ENCODE measurements at places on chromosomes 2 and 18.

- no peak for DNase-seq
Measured at GRCh38 chr18:46562674-46563192, 94.3 kb downstream of the LOXHD1 start.

DNA sequence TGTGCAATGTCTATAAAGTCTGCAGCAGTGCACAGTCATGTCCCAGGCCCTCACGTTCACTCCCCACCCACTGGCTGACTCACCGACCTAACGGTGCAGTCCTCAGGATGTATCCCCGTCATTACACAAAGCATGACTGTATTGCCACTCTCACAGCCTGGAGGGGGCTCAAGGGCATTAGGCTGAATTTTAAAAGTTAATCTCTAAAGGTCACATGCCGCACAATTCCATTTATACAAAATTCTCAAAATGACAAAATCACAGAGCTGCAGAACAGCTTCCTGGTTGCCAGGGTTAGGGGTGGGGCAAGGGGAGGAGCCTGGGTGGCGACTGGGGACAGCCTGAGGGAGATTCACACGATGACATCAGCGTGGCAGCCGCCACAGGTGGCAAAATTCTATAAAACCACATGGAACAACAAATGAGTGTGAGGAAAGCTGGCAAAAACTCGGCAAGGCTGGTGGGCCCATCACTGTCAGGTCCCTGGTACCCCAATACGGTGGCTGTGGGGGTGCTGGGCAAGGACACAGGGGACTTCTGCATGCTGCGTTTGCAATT, 97.6 kb downstream of the NDUFA10 start:
- peak; percentile 61 for DNase-seq

- DNase-seq: no peak
Measured at GRCh38 chr2:74186038-74186437, 7.4 kb upstream of the MOB1A start.

DNA sequence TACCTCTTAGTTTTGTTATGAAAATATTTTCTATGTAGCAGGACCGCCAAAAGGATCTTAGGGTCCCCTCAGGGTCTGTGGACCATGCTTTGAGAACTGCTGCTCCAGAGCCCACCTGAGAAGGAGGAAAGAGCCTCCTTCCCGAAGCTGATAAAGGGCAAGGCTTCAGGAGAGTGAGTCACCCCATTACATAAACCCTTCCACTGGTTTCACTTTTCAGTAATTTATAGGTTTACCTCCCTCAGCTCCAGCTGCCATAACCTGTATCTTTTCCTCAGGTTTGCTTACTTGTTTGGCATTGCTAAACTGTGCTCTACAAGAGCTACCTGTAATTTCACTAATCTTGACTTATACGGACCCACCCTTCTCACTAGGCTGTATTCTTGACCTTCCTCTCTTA, 6.6 kb downstream of the TTLL4 start:
- DNase-seq: no peak

DNA sequence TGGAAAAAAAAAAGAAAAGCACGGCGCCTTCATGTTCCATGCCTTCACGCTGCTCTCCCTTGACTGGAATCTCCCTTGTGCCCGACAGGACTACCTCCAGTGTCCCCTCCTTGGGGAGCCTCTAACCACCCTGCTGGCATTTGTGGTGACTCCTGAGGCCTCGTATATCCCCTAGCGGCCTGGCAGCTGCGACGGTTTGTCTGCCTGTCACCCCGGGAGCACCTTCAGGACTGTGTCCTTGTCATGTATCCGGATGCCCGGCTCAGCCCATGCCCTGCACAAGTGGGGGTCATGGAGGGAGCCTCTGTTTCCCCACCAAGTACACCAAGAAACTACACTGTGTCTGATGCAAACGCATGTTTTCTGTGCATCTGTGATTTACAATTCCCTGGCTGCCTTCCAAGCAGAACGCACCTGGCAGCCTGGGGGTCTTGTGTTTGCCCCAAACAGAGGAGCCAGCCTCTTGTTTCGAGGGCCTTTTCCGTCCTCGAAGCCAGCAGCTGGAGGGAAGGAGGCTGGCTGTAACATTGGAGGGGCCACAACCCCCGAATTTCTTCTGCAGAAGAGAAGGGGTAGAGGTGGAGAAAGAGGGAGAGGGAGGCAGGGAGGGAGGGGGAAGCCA, 18.9 kb downstream of the TWIST2 start:
- DNase-seq: no peak

DNA sequence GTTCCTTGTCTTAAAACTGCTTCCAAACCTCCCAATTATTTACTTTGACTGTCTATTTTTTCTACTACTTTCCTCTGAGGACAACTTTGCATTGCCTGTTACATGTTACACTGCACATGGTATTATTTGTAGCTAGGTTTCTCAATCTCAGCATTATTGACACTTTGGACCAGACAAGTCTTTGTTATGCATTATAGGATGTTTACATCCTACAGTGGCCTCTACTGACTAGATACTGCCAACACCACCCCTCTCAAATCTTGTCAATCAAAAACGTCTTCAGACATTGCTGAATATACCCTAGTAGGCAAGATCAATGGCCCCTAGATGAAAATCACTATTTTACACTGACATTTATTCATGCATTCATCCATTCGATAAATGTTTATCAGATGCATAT, 129.6 kb upstream of the DNAJC10 start:
- no peak for DNase-seq

- DNase-seq: no peak
Measured at GRCh38 chr18:9764011-9764481, 55.9 kb downstream of the RAB31 start.

- DNase-seq: no peak
Measured at GRCh38 chr2:203246646-203247045, 7.8 kb downstream of the CYP20A1 start.

DNA sequence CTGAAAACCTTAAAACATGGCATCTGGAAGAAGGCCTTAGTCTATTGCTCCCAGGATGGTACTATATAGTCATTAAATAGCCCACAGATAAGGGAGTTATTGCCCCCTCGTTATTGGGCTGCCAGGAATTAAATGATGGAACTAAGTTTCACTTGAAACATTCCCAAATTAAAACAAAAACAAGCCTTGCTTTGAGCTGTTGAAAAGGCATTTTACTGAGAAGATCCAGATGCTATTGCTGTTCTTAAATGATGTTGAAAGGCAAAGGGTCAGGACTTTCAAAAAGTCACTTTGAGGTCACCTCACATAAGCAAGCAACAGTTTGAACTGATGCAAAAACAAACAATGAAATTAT, 2.0 kb upstream of the AMMECR1L start:
- no peak for DNase-seq

DNA sequence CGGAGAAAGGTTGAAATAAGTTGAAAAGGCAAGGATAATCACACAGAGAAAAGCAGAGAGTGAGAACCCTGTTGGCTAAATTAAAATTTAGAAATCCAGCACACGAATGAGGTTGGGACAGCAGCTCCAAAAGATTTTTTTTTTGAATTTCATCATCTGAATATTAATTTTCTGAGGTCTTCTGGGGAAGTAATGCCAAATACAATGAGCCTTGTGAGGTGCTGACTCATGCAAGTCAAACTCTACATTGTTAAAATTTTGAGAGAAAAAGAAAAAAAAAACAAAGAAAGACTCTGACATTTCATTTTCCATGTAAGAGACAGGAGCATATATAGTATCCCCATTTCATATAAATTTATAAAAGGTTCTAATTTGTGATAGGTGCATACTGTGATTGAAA, 614.2 kb upstream of the CDH2 start:
- no peak for DNase-seq

GRCh38 chr2:120763931-120764330, 28.3 kb downstream of the GLI2 start:
- DNase-seq: no peak

DNA sequence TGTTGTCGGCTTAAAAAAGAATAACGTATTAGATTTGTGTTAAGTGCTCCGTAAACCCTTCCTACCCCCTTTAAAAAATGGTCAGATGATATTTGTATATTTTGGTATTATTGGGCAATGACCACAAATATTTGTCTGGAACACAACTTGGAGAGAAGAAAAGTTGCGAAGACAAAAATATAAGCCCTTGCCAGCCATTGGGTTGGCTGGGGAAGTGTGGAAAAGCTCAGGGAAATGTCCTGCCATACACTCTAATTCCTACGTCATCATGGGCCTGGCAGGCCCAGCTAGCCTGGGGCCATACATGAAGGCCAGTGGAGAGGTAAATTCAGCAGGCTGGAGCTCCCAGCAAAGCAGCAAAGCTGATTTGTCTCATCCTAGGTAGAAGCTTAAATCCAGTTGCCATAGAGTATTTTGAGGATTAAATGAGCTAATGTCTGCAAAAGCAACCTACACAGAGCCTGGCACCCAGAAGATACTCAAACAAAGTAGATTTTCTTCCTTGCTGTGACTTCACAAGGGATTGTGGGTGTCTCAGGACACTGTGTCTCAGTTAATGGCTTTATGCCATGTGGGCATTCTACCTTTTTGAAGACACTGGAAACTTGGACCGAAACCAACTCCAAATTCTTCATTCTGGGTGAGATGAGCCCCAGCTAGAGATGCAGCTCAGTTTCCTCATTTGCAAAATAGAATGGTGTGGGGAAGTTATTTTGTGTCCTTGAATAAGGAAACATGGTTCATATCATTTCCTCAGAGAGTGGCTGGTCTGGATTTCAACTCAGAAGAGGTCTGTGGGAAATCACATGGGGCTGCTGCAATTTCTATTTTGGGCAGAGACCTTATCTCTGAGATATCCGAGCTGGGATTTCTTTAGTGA, 87.9 kb upstream of the MAP4K3 start:
- DNase-seq: no peak

DNA sequence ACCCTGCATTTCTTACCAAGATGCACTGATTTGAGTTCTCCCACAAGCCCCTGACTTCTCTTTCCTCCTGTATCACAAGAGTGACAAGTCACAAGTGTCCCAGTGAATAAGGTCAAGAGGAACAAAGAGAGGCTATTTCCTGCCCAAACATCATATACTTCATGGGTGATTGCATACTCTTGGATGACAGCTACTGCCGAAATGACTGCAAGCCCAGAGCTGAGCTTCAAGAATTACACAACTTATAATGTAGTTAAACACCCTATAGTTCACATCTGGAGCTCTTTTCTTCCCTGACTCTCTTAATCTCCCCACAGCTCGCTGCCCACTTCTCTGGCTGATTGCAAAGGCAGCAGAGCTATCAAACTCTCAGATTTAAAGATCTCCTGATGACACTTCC, 289.7 kb upstream of the PARD3B start:
- no peak for DNase-seq

- no peak for DNase-seq
Measured at GRCh38 chr2:217981084-217981730, 21.6 kb downstream of the TNS1 start.

- no peak for DNase-seq
Measured at GRCh38 chr2:153132418-153132817, 346.1 kb downstream of the RPRM start.

DNA sequence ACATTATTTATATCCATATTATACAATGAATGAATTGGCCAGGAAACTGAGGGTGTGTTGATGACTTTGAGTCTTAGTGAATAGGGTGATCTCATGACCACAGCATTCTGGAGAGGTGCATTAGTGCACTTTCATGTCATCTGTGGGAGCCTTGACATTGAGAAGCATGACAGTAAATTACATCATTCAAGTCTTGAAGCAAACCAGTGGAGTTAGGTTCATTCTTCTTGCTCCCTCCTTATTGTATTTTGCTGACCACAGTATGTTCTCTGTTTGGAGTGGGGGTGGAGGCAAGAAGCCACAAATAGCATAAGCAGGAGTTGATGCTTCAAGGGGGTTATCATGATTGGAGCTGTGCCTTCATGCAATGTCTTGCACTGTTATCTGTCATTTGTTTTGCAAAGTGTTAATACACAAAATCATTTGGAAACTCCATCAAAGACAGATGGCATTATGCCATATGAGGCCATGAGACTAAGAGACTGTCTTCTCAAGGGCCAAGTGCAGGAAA, 680.2 kb downstream of the NYAP2 start:
- DNase-seq: peak; percentile 82

GRCh38 chr18:62101321-62101721, 85.5 kb downstream of the PIGN start:
- no peak for DNase-seq

GRCh38 chr2:118019821-118020220, 6.0 kb upstream of the CCDC93 start:
- no peak for DNase-seq

- DNase-seq: no peak
Measured at GRCh38 chr2:238863231-238863630, 15.3 kb downstream of the TWIST2 start.

GRCh38 chr2:157420771-157421323, 23.0 kb downstream of the CYTIP start:
- no peak for DNase-seq

DNA sequence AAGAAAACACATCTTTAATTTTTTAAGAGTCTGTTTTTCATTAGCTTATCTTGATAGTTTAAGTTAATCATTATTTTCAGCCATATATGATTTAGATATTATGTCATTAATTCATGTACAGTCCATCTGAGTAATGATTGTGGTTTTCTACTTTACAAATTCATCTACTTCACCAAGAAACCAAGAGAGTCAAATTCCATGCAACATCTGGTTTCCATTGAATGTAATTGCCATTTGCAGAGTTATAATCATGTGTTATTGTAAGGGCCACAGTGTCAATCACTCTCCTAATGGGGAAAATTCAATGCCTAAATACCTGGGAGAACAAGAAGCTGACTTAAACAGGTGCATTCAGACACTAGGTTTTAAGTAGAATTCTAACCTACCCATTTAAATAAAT, 217.2 kb upstream of the OSR1 start:
- no peak for DNase-seq

DNA sequence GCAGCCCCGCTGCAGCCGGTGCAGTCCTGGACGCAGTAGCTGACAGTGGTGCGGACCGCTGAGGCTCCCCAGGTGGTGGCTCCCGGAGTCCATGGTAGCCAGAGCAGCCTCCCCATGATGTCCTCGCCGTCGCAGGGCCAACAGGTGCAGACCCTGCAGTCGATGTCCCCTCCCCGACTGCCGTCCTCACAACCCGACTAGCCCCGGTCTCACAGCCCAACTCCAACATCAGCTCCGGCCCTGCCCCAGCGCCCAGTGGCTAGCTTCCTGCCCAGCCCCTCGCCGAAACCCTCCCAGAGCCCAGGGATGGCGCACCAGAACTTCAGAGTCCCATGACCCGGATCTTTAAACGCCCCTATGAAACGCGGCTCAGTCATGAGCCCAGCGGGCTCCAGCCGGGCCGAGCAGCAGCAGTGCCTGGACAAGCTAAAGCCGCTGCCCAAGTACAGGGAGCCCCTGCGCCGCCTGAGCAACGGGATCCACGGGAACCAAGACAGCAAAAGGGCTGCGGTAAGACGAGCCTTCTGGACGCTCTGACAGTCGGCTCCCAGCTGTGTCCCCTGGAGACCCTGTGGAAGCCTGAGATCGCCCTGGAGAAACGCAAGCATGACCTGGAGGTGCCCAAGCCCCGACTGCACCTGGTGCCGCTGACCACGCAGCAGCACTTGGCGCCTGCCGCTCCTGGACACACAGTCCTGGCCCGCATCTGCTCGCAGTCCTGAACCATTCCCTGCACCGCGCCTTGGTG, 53.8 kb upstream of the TUBA3E start:
- no peak for DNase-seq

All from kidney epithelial cell (primary cell).